Liver (tissue), 10 donors: ENCODE measurements at places on chromosomes 7 and 10.

GRCh38 chr7:16268821-16269768, 152.2 kb downstream of the CRPPA start:
- H3K4me3 ChIP-seq: no peak overlapping the region
- no peak overlapping the region for H3K27ac ChIP-seq
- H3K27me3 ChIP-seq: no peaks in the 10 kb centered on the region
- no peaks in the 10 kb centered on the region for H3K36me3 ChIP-seq

DNA sequence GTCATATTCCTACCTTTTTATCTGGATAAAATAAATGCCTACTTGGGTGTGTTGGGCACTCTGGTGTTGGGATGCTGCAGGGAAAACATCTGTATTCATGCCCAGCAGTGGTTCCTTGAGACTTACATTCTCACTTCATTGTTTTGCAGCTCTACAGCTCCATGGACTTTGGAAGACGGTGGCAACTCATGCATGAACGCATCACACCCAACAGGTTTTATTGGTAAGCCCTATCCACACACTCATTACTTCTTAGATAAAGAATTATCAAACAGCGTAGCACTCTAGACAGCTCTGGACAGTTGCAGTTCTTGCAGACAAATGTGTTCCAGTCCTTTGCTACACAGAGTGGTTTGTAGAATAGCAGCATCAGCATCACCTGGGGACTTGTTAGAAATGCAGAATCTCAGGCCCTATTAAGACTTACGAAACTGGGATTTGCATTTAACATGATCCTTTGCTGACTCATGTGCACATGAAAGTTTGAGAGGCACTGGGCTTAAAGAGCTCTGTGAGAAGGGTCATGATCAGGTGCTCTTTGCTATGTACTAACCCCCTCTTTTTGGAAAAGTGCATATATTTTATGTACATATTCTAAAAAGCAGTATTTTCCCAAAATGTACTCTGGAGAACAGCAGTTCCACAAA, 401.9 kb downstream of the SORCS3 start:
- no peaks in the 10 kb centered on the region for H3K36me3 ChIP-seq
- DNase-seq: no peak
- H3K27me3 ChIP-seq: no peaks in the 10 kb centered on the region
- H3K27ac ChIP-seq: no peak overlapping the region

DNA sequence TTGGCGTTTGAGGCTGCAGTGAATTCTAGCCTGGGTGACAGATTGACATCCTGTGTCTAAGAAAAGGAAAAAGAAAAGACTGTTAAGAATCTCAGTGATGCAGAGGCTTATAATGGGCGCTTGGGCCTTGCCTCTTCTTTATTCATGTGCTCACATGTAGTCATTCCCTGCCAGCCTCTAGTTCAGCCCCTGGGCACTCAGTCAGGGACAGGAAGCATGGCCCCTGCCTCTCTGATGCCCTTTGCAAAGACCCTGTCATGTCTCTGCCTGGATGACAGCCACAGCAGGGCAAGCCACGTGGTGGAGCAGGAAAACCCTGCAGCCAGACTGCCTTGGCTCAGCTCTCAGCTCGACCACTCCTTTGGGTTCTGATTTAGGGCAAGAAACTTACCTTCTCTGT, 368.9 kb downstream of the RPS24 start:
- H3K27me3 ChIP-seq: no peaks in the 10 kb centered on the region
- no peaks in the 10 kb centered on the region for H3K36me3 ChIP-seq
- peaks cover 5% of the 10 kb centered on the region for H3K4me1 ChIP-seq
- no peak overlapping the region for H3K27ac ChIP-seq
- no peak for DNase-seq

DNA sequence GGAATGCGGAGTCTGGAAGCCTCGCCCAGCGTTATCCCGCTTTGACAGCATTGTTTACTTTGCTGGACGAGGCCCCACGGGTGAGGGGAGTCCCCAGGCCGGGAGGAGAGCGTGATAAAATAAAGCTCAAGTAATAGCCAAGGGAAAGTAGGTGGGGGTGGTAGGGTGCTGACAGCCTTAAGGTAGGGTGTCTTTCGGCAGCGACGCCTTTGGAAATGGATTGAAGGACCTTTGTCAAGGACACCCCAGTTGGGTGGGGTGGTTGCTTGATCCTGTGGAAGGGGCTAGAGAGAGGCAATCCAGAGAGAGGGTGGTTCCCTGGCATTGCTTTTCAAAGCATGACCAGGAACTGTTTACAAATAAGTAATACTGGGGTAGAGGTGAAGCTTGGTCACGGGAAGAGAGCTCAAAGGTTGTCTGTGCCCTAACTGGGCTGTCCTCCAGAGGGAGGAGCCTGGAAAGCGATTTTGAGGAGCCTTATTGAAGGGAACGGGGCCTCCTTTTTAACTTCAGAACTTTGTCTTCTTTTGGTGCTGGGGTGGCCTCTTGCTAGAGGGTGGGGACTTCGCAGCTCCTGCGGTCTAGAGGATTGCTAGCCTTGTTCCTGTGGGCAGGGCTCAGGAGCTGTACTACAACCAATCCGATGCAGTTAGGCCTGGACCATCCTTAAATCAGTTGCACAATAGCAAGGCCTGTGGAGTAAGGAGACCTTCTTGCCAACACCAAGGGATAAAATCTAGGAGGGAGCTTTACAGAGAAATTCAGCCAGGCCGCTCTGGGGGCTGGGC, 1.3 kb downstream of the EIF4EBP2 start:
- peak; percentile 57 for DNase-seq
- peaks cover 15% of the 10 kb centered on the region for H3K4me1 ChIP-seq
- H3K36me3 ChIP-seq: no peaks in the 10 kb centered on the region
- H3K27me3 ChIP-seq: no peaks in the 10 kb centered on the region

DNA sequence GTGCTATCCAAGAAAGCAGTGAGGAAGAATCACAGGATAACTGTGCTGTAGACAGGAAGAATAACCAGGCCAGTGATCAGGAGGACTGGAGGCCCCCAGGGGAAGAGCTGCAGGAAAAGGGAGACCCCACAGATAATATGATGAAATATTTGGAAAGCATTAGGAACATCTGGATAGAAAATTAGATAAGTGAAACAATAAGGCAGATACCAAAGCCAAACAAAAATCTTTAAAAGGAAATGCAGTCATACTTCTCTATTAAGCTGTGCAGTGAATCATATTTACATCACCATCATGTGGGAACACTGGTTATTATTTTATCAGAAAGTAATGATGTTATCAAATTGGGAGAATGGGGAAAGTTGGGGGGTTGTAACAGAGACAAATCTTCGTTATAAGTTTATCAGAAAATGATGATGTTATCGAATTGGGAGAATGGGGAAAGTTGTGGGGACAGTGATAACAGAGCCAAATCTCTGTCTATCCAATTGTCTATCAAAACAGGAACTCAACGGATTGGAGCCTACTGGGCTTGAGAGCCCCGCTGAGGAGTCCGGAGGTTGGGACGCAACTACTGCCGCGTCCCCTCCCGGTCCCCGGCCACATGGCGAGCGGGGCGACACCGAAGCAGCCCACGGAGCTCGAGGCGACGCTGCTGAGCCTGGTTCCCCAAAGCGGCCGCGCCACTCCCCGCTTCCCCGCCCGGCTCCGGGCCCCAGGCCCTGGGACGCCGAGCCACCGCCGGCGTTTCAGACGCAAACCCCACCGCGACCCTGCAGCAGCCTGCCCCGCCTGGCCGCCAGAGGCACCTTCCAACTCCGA, 14.0 kb upstream of the RALA start:
- peak overlapping the region; percentile 53 for H3K27ac ChIP-seq
- H3K4me3 ChIP-seq: no peak overlapping the region
- H3K36me3 ChIP-seq: no peaks in the 10 kb centered on the region
- no peaks in the 10 kb centered on the region for H3K4me1 ChIP-seq
- no peaks in the 10 kb centered on the region for H3K27me3 ChIP-seq
- no peak for DNase-seq

- H3K4me3 ChIP-seq: no peak overlapping the region
- no peak for DNase-seq
- no peaks in the 10 kb centered on the region for H3K27me3 ChIP-seq
- H3K4me1 ChIP-seq: peaks cover 6% of the 10 kb centered on the region
These were observed 259.2 kb downstream of the MAD1L1 start for GRCh38 chr7:1973321-1974251.

DNA sequence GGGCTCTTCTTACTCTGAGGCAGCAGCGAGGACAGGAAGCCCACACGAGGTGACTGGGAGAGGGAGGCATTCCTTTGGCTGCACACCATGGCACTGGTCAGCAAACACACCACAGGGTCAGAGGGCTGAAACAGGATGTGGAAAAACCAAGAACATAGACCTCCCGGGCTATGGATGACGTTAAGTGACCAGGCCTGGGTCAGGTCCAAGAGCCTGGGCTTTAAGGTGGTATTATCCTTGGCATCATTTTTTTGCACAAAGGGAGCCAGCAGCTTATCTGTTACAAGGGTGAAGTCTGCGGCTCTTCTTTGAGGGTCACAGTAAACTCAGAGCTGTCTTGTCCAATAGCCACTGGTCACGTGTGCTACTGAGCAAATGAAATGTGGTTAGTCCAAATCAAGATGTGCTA, 7.0 kb downstream of the WDR91 start:
- H3K4me1 ChIP-seq: peaks cover 5% of the 10 kb centered on the region
- no peaks in the 10 kb centered on the region for H3K36me3 ChIP-seq
- no peak for DNase-seq
- H3K4me3 ChIP-seq: no peak overlapping the region

- no peaks in the 10 kb centered on the region for H3K36me3 ChIP-seq
- no peak overlapping the region for H3K27ac ChIP-seq
- H3K4me3 ChIP-seq: no peak overlapping the region
- H3K27me3 ChIP-seq: no peaks in the 10 kb centered on the region
These were observed 4.8 kb upstream of the CPA4 start for GRCh38 chr7:130288168-130288567.

- no peaks in the 10 kb centered on the region for H3K27me3 ChIP-seq
- H3K4me3 ChIP-seq: no peak overlapping the region
- no peak overlapping the region for H3K27ac ChIP-seq
These were observed 22.2 kb downstream of the MPP7 start for GRCh38 chr10:28280652-28281051.

GRCh38 chr10:10967581-10968256, 50.0 kb upstream of the CELF2 start:
- H3K27me3 ChIP-seq: no peaks in the 10 kb centered on the region
- no peaks in the 10 kb centered on the region for H3K4me1 ChIP-seq
- no peak for DNase-seq
- no peaks in the 10 kb centered on the region for H3K36me3 ChIP-seq

- H3K27ac ChIP-seq: no peak overlapping the region
- no peaks in the 10 kb centered on the region for H3K4me1 ChIP-seq
- no peak for DNase-seq
- no peak overlapping the region for H3K4me3 ChIP-seq
- H3K27me3 ChIP-seq: peaks cover 4% of the 10 kb centered on the region
These were observed 200.6 kb upstream of the MKI67 start for GRCh38 chr10:128326851-128327250.

DNA sequence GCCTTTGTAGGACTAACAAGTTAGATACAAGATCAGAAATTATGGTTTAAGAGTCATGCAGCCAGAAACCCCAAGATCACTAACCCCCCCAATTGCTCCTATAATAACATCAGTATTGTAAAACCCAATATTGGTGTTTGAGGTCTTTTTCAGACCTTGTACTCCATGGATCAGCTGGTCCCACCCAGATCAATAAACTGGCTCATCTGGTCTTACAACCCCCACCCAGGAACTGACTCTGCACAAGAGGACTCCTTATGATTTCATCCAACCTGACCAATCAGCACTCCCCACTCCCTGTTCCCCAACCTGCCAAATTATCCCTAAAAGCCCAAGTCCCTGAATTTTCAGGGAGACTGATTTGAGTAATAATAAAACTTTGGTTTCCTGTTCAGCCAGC, 6.4 kb upstream of the GSAP start:
- peaks cover under 1% of the 10 kb centered on the region for H3K4me1 ChIP-seq
- no peak for DNase-seq
- no peaks in the 10 kb centered on the region for H3K27me3 ChIP-seq
- H3K36me3 ChIP-seq: no peaks in the 10 kb centered on the region

GRCh38 chr7:7479275-7479805, 56.3 kb downstream of the COL28A1 start:
- no peaks in the 10 kb centered on the region for H3K4me1 ChIP-seq
- no peak for DNase-seq

DNA sequence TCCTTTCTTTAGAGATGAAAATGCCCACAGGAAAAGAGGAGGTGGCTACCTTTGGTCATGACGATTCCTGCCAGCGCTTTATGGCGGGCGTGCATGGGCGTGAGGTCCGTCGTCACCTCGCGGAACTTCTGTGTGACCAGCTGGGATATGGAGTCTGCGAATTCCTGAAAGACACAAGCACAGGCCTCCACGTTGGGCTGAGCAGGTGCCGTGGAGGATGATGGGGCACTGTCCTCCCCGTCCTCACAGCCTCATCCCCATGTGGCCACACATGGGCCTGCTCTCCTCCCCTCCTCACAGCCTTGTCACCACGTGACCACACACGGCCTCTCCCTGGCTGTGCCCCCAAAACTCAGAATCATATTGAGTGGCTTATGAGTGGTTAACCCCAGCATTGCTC, 214.7 kb downstream of the WDR37 start:
- H3K4me3 ChIP-seq: no peak overlapping the region
- H3K36me3 ChIP-seq: no peaks in the 10 kb centered on the region
- no peak overlapping the region for H3K27ac ChIP-seq
- no peaks in the 10 kb centered on the region for H3K27me3 ChIP-seq
- H3K4me1 ChIP-seq: no peaks in the 10 kb centered on the region
- no peak for DNase-seq
